ENCODE measurements at places on chromosomes 12 and 14.

GRCh38 chr12:54286042-54287030 is 5.8 kb downstream of the HNRNPA1 start:
- no peak for DNase-seq

GRCh38 chr14:53047307-53048069 is 96.6 kb upstream of the FERMT2 start:
- DNase-seq = no peak

- DNase-seq = no peak
Measured at GRCh38 chr14:22485178-22485577, 103.8 kb downstream of the DAD1 start.

DNA sequence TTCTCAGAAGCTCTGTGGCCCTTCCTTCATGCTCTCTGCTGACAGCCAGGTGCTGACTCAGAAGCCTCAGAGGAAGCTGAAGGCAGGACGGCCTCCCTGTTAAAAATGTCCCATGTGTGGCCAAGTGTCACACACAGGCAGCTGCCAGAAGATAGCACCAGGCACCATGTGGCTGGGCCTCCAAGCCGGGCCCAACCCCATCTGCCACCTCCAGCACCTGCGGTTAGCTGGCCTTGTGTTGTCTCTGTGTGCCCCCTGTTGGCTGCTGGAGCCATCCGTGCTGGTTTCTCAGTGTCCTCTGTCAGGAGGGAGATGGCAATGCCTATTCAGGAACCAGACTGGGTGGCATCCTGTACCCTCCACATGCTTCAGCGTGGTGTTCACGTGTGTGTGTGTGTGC is 63.2 kb downstream of the TSPAN11 start:
- DNase-seq = no peak

- peak; percentile 61 for DNase-seq
Measured at GRCh38 chr12:9797722-9798619, 29.3 kb upstream of the KLRF1 start.

DNA sequence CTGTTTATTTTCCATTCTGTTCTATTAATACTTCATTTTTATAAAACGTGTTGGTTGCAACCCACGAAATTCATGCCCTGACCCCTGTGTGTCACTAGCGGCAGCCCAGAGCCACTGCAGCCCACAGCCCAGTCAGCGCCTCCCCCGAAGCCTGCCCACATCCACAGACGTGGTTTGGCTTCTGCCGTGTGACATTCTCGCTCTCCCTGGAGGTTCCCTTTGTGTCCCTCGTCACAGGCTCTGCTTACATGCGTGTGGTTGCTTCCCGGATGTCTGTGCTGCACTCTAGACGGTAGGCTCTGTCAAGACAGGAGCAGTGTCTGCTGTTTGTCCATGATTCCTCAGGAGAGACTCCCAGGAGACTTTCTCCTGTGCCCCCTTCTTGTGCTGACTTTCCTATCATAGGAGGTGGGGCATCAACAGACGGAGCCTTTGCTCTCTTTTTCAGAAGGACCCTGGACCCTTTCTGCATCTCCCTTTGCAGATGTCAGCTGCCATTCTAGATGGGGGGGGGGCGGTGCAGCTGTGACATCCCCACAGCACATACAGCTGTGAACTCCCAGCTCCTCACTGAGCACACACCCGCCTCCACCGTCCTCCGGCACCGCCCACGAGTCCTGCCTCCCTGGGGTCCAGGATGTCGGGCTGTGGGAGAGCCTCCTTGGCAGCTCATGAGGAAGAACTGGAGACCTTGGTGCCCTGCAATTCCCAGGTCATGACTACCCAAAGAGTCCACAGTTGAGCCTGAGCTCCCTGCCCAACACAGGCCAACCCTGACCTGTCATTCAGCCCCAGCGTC is 36.8 kb upstream of the PIWIL1 start:
- no peak for DNase-seq

DNA sequence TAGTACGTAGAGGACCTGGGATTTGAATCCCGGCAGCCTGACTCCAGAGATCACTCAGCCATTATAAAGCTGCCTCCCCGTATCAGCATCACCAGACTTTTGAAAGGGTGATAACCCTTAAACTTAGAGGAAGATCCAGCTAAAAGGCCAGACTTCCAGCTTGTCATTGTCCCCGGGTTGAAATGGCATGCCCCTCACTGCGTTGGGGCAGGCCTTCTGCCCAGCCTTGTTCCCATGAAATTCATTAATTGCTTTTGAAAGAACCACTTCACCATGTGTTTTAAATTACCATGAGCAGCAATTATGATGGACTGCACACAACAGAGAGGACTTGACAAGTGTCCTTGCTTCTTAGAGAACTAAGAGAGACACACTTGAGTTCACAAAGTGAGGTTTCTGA is 269.6 kb upstream of the CRY1 start:
- no peak for DNase-seq

GRCh38 chr12:85356596-85357385 is 76.8 kb downstream of the ALX1 start:
- no peak for DNase-seq

- DNase-seq = no peak
Measured at GRCh38 chr14:57008534-57008933, 198.3 kb upstream of the OTX2 start.

GRCh38 chr12:31869972-31870371 is 89.2 kb upstream of the RESF1 start:
- DNase-seq = no peak

GRCh38 chr12:58285551-58285950 is 344.2 kb downstream of the ATP23 start:
- no peak for DNase-seq

DNA sequence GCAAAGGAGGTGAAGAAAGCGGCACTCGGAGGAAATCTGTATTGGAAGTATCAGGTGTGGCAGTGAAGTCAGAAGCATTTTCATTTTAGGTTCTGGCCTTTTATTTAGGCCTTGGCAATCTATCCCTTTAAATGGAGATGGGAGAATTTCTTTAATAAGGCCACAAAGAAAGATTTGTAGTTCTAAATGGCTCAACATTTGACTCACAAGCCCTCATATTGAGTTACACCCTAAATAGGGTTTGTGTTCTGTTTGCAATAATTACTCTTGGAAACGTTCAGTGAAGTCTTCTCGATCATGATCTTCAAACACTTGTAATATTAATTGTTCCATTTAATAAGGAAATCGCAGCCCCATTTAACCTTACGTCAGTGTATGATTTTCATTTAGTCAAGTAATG is 25.3 kb upstream of the TMEM260 start:
- DNase-seq = no peak

DNA sequence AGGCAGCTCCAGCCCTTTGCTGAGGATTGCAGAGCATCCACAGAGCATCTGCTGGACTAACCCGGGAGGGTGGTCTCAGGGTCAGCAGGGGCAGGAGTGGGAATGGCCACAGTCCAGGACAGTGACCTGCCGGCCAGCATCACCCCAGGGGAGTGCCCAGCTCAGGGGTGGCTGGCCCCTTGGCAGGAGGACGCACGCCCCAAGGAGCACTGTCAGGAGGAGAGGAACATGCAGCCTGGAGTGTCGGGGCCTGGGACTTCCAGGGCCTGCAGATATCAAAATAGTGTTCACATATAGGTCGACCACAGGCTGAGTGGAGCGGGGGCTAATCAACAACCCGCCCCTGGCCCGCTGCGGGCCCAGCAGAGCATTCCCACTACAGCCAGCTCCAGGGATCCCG is 33.2 kb upstream of the TEX22 start:
- DNase-seq = no peak
